Activated naive CD8-positive, alpha-beta T cell treated with anti-CD3 and anti-CD28 coated beads, Interleukin-2, amount 10 ng/mL, durations not matched to agents 7 days and 5 days (primary cell): ENCODE measurements at places on chromosomes 6 and 20.

GRCh38 chr20:6857927-6858326 is 90.4 kb downstream of the BMP2 start:
- H3K4me3 ChIP-seq, result no peak overlapping the region
- H3K27me3 ChIP-seq, result no peaks in the 10 kb centered on the region
- DNase-seq, result no peak
- no peaks in the 10 kb centered on the region for H3K36me3 ChIP-seq

DNA sequence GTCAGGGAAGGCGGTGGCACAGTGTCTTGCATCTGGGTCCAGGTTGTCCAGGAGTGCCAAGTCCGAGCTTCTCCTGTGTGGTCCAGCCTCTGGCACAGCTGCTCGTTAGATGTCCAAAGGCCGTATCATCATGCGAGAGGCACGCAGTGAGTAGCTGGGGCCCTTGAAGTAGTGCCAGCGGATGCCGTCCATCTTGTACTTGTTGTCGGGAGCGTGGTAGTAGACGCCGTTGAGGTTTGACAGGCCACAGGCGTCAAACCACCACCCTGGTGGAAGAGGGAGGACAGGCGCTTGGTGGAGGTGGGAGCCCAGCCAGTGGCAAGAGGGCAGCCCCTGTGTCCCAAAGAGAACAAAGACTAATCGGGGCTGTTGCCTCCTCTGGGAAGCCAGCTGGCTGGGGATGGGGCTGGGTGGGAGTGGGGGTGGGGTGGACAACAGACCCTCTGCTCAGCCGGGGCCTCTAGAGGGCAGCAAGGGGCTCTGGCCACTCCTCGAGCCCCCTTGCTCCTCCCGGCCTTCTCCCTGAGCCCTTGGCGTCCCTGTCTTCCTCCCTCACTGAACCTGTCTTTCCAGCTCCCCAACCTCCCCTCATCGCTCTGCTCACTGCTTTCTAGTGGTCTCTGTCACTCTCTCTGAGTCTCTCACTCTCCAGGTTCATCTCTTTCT is 39.5 kb downstream of the FAM110A start:
- peak overlapping the region; percentile 6 for H3K27ac ChIP-seq
- peaks cover 7% of the 10 kb centered on the region for H3K4me1 ChIP-seq
- no peak overlapping the region for H3K4me3 ChIP-seq
- H3K36me3 ChIP-seq, result no peaks in the 10 kb centered on the region
- DNase-seq, result no peak
- no peaks in the 10 kb centered on the region for H3K27me3 ChIP-seq

- H3K36me3 ChIP-seq, result no peaks in the 10 kb centered on the region
- no peak overlapping the region for H3K4me3 ChIP-seq
- H3K4me1 ChIP-seq, result no peaks in the 10 kb centered on the region
- H3K27ac ChIP-seq, result no peak overlapping the region
Measured at GRCh38 chr6:163935158-163935762, 520.7 kb downstream of the QKI start.

- no peaks in the 10 kb centered on the region for H3K4me1 ChIP-seq
- H3K36me3 ChIP-seq, result no peaks in the 10 kb centered on the region
- no peak overlapping the region for H3K27ac ChIP-seq
- H3K27me3 ChIP-seq, result peaks cover 22% of the 10 kb centered on the region
- H3K4me3 ChIP-seq, result no peak overlapping the region
- DNase-seq, result no peak
Measured at GRCh38 chr20:44245977-44246376, 1.1 kb upstream of the GDAP1L1 start.

GRCh38 chr20:64035066-64035932 is 683 bp upstream of the C20orf204 start:
- H3K27me3 ChIP-seq, result no peaks in the 10 kb centered on the region
- peak overlapping the region; percentile 98 for H3K27ac ChIP-seq
- peak overlapping the region; percentile 84 for H3K4me3 ChIP-seq
- peaks cover 45% of the 10 kb centered on the region for H3K4me1 ChIP-seq
- peak; percentile 73 for DNase-seq
- H3K36me3 ChIP-seq, result peaks cover 9% of the 10 kb centered on the region

DNA sequence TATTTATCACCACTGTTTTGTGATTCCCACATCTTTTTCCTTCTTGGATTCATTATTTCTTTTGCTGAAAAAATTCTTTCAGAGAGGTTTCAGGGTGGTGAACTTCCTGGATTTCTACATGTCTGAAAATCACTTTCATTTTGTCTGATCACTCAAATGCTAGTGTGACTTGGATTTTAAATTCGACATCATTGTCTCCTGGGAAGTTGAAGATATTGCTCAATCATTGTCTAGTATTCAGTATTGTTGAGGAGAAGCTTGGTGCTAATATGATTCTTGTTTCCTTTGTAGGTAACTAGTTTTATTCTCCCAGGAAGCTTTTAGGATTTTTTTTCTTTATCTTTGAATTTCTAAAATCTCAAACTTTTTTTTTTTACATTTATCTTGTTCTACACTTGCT is 45.0 kb downstream of the DNAH8 start:
- no peak overlapping the region for H3K27ac ChIP-seq
- no peaks in the 10 kb centered on the region for H3K36me3 ChIP-seq
- H3K27me3 ChIP-seq, result peaks cover 26% of the 10 kb centered on the region
- H3K4me3 ChIP-seq, result no peak overlapping the region
- no peak for DNase-seq

GRCh38 chr6:84346372-84346771 is 118.9 kb upstream of the CEP162 start:
- H3K36me3 ChIP-seq, result no peaks in the 10 kb centered on the region
- H3K4me3 ChIP-seq, result no peak overlapping the region

DNA sequence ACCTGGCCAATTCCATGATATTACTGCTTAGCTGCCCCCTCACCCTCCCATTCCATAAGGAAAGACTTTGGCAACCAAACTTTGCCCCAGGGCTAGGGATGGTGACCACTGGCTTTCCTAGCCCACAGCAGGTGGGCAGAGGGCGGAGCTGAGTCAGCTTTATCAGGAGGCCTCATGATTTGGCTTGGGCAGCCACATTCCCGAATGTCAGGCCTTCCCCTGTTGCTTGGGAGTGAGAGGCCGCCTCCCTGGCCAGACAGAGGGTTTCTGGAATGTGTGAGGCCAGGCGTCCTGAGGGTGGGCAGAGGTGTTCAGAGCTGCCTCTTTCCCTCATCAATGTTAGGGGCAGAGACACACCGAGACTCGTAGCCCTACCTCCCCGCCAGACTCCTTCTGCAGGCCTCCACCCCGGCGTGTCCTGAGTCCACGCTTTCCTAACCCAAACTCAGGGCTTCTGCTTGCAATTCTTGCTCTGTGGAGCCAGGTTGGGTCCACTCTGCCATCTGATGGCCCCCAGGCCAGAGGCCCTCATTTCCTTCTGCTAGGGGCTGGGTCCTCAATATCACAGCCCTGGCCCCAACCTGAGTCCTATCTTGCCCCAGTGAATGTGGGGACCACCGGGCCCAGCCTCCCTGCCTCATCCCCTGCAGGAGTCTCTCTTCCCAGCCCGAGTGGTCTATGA is 19.3 kb downstream of the UQCC2 start:
- peaks cover 26% of the 10 kb centered on the region for H3K36me3 ChIP-seq
- DNase-seq, result peak; percentile 51
- H3K27ac ChIP-seq, result peak overlapping the region; percentile 98
- H3K4me3 ChIP-seq, result peak overlapping the region; percentile 79
- H3K4me1 ChIP-seq, result peaks cover 54% of the 10 kb centered on the region
- H3K27me3 ChIP-seq, result no peaks in the 10 kb centered on the region

DNA sequence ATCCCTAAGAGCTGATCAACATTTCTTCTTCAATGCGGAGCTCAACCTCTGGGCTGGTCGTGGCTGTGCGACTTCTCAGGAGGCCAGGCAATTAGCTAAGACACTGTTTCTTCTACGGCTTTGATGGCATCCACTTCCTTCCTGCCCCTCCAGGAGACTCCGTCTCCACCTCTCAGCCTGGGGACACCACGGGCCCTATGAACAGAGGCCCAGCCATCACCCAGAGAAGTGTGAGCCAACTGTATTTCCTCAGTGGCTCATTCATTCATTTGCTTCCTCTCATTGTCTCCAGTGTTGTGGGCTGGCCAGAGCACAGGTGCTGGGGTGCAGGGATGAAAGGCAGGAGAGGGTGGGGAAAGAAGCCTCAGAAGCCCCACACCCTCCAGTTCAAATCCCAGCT is 51.8 kb upstream of the APCDD1L start:
- no peak overlapping the region for H3K27ac ChIP-seq
- H3K36me3 ChIP-seq, result no peaks in the 10 kb centered on the region
- DNase-seq, result no peak
- peaks cover 2% of the 10 kb centered on the region for H3K27me3 ChIP-seq

DNA sequence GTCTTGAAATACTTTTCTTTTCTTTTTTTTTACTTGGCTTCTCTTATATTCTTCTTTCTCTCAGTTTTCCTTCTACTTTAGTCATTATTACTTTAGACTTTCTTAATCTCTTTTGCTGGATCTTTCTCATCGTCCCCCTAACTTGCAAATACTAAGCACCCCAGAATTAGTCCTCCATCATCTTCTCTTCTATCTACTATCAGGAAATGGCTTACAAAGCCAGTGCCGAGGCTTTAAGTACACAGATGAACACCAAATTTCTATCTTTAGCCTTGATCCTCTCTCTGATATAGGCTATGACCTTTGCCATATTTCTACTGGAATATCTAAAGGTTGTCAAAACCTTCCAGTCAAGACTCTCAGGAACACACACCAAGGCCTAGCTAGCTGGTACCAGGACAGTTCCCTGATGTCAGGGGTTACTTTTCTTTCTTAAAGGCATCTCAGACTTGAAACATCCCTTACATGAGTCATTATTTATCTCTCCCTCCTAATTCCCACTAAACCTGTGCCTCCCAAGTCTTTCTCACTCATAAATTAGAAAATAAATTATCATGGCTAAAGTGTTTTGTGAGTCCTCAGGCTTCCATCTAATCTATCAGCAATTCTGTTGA is 278.6 kb upstream of the TCF21 start:
- DNase-seq, result no peak
- peaks cover 2% of the 10 kb centered on the region for H3K27me3 ChIP-seq
- no peaks in the 10 kb centered on the region for H3K4me1 ChIP-seq
- H3K27ac ChIP-seq, result no peak overlapping the region

- no peaks in the 10 kb centered on the region for H3K27me3 ChIP-seq
- no peak overlapping the region for H3K4me3 ChIP-seq
- H3K27ac ChIP-seq, result no peak overlapping the region
Measured at GRCh38 chr6:107032051-107032450, 4.1 kb downstream of the MTRES1 start.

GRCh38 chr6:124722141-124722878 is 239.9 kb upstream of the RNF217 start:
- H3K4me3 ChIP-seq, result no peak overlapping the region
- no peaks in the 10 kb centered on the region for H3K4me1 ChIP-seq
- H3K27ac ChIP-seq, result no peak overlapping the region
- no peaks in the 10 kb centered on the region for H3K36me3 ChIP-seq

- no peaks in the 10 kb centered on the region for H3K36me3 ChIP-seq
- H3K27me3 ChIP-seq, result peaks cover 20% of the 10 kb centered on the region
- H3K4me3 ChIP-seq, result no peak overlapping the region
- H3K4me1 ChIP-seq, result peaks cover 5% of the 10 kb centered on the region
Measured at GRCh38 chr6:35176301-35177024, 35.3 kb upstream of the TCP11 start.

- no peaks in the 10 kb centered on the region for H3K27me3 ChIP-seq
- H3K27ac ChIP-seq, result no peak overlapping the region
Measured at GRCh38 chr6:113394216-113394615, 462.9 kb upstream of the MARCKS start.

DNA sequence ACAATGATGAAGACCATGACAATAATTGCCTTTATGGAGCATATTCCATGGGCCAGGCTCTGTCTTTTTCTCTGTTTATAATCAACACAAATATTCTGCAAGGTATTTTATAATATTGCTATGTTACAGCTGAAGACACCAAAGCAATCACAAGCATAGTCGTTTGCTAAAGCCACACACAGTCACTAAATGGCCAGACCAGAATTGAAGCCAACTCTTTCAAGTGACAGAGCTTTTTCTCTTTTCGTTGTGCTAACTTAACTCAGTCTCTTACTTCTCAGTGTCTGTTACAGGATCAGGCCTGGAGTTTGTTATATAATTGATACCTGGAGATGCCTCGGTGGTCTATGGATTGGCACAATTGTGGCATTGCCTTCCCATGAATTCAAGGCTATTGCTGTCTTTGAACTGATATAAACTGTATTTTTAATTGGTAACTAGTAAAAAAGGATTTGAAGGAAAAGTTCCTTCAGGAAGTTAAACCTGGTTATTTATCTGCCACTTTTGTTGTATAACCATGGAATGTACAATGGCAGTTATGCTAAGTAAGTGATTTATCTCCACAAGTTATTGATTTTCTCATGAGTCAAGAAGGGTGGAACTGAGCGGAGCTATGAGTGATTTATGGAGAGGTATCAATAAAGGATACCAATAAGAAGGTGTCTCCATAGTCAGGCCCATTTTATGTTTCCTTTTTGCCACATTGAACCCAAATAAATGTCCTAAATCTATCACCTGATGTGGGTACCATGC is 67.6 kb downstream of the PFDN4 start:
- no peaks in the 10 kb centered on the region for H3K36me3 ChIP-seq
- no peak for DNase-seq
- H3K27ac ChIP-seq, result no peak overlapping the region
- H3K4me1 ChIP-seq, result no peaks in the 10 kb centered on the region
- H3K27me3 ChIP-seq, result no peaks in the 10 kb centered on the region
- H3K4me3 ChIP-seq, result no peak overlapping the region

- peaks cover 42% of the 10 kb centered on the region for H3K4me1 ChIP-seq
- no peak overlapping the region for H3K4me3 ChIP-seq
- no peak overlapping the region for H3K27ac ChIP-seq
- H3K36me3 ChIP-seq, result no peaks in the 10 kb centered on the region
- peak; percentile 75 for DNase-seq
Measured at GRCh38 chr6:137705160-137706082, 161.6 kb upstream of the TNFAIP3 start.

- H3K27ac ChIP-seq, result peak overlapping the region; percentile 27
- H3K4me1 ChIP-seq, result peaks cover 71% of the 10 kb centered on the region
- no peaks in the 10 kb centered on the region for H3K27me3 ChIP-seq
- no peak for DNase-seq
- peaks cover 6% of the 10 kb centered on the region for H3K36me3 ChIP-seq
- H3K4me3 ChIP-seq, result peak overlapping the region; percentile 33
Measured at GRCh38 chr6:15342114-15342513, 96.2 kb downstream of the JARID2 start.

GRCh38 chr20:2911200-2911599 is 37.9 kb downstream of the PTPRA start:
- no peak overlapping the region for H3K4me3 ChIP-seq
- H3K27me3 ChIP-seq, result no peaks in the 10 kb centered on the region
- peaks cover 1% of the 10 kb centered on the region for H3K4me1 ChIP-seq

- H3K4me1 ChIP-seq, result no peaks in the 10 kb centered on the region
- no peak for DNase-seq
- no peaks in the 10 kb centered on the region for H3K27me3 ChIP-seq
- no peaks in the 10 kb centered on the region for H3K36me3 ChIP-seq
- no peak overlapping the region for H3K4me3 ChIP-seq
Measured at GRCh38 chr6:162373192-162373591, 354.4 kb downstream of the PRKN start.
